ENCODE measurements at places on chromosomes 16 and 17.

DNA sequence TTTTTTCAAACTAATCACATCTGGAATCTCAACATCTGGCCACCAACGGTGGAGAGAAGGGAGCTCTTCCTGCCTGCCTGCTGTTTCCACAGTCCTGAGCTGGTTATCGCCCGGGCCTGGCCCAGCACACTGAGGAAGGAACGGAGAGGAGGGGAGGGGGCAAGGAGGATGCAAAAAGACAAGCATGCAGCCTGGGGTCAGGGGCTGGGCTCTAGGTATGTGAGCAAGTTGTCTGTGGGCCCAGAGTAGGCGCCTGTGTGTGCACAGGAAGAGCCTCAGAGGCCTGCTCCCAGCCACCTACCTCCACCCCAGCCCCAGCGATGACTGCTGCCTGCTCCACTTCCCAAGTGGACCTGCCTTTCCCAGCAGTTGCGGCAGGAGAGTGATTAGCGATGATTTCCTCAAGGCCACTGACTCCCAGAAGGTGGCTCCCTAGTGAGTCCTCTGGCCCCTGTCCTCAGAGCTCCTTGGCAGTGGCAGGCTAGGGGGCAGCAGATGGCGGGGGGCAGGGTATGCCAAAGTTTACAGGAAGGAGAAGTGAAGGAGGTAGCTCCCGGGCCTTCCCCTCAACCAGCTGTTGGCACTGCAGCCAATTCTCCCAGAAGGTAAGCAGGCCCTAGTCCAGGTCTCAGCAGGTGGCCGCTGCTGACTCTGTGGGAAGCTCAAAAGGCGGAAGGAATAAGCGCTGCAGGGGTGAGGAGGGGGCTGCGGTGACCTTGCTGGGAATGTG is 27.0 kb upstream of the RASD1 start:
- DNase-seq: no peak

- DNase-seq: no peak
Measured at GRCh38 chr17:17835415-17836249, 1.2 kb downstream of the SREBF1 start.

DNA sequence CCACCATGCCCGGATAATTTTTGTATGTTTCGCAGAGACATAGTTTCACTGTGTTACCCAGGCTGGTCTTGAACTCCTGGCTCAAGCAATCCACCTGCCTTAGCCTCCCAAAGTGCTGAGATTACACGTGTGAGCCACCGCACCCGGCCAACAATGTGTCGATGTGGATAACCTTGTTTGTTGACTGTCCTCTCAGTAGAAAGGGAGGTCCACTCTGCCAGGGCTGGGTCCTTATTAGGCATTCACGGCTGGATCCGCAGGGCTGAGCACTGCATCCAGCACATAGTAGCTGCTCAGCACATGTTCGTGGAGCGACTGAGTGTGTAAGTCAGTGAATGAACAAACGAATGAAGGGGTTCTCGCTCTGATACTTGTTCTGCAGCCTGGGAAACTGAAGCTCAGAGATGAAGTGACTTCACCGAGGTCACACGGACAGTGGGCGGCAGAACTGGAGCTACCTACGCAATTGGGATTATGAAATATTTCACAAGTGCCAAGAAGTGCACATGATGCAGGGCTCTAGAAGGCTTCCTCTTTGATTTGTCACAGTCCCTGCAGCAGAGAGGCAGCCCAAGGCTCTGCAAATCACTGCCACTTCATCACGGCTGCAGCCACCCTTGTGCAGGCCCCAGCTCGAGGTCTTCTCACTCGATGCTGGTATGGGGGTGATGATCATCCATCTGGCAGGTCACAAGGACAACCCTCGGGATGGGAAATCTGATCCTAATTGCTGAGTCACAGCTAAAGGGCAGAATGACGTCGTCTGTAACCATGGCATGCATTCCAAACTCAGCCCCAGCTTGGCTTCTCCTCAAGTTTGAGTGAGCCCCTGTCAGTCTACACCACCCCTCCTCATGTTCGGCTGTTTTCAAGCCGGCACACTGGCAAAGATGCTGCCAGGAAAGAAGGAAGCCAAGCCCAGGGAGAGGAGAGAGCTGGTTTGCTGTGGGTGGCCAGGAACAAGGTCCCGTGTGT is 28.0 kb upstream of the SNN start:
- DNase-seq: no peak

GRCh38 chr16:14392960-14393359 is 237.1 kb downstream of the PARN start:
- no peak for DNase-seq

DNA sequence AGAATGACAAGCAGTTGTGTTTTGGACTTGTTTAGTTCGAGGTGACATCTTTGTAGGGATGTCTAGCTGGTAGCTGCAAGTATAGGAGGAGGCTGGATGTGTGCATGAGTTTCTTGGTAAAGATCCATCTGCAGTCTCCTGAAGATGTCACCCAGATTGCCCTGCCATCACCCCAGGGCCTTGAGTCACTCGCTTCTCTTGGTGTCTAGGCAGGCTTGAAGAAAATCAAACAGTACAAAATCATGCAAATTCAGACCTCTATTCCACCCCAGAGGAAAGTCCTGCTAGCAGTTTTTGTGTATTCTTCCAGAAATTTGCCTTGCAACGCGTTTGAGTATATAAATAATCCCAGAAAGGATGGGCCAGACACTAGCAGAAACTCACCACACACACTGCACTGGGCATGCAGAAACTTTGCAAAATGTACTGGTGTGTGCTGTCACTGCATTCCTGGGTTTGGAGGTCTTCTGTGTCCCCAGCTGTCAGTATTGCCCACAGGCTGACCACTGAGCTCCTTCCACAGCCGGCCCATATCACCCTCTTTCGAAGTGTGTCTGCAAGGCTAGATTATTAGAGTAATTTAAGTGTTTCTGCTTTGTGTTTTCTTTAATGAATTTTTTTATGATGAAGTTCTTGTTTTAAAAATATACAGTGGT is 51.5 kb downstream of the TENT4B start:
- DNase-seq: no peak

DNA sequence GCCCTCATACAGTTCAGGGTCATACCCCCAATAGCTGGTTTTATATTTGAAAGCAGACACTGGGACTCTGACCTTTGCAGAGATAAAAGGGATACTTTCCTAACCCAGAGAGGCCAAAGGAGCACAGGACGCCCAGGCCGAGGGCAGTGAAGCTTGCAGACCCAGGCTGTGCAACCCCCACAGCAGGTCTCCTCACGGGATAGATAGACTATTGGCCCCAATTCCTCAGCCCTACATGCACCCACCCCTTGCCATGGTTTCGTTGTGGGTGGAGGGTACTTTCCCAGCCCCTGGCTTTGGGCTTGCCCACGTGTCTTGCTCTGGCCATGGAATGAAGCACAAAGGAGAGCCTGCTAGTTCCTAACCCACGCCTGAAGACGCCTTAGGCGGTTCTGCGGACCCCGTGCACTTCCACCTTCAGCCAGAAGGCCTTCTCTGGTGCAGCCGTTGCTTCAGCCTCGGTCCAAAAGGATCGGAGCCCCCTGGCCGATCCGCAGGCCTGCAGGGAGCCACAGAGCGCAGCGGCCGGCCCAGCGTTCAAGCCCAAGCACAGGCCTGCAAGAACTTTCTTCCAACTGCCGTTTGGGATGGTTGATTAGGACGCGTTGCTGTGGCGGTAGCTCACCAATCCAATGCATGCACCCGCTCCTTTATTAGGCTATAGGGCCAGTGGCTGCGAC is 9.8 kb upstream of the BRCA1 start:
- no peak for DNase-seq

All from CD8-positive, alpha-beta T cell (primary cell).